Activated T-cell treated with anti-CD3 and anti-CD28 coated beads, Interleukin-2, amount 50 U/mL, for 72 hours (primary cell): ENCODE measurements at places on chromosomes 12 and 14. TPM values are rescaled to one million over a fixed set of nuclear protein-coding genes. Genes with fewer than 3 reads are reported as not detected.

GALNT16 gene
- total RNA-seq, result 0.05 TPM

DNA sequence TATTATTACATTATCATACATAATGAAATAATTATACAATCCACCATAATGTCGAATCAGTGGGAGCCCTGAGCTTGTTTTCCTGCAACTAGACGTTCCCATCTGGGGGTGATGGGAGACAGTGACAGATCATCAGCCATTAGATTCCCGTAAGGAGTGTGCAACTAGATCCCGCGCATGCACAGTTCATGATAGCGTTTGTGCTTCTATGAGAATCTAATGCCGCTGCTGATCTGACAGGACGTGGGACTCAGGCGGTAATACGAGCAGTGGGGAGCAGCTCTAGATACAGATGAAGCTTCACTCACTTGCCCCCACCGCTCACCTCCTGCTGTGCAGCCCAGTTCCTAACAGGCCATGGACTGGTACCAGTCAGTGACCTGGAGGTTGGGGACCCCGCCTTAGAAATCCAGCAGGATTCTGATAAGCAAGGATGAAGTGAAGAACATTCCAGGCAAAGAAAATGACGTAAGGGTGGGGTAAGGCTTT, 204.6 kb downstream of the ETV6 start:
- peaks cover 38% of the 10 kb centered on the region for H3K4me1 ChIP-seq
- H3K36me3 ChIP-seq, result peaks cover 22% of the 10 kb centered on the region
- H3K27ac ChIP-seq, result no peak overlapping the region
- DNase-seq, result no peak
- H3K27me3 ChIP-seq, result no peaks in the 10 kb centered on the region

- no peak for DNase-seq
- no peak overlapping the region for H3K27ac ChIP-seq
- H3K4me3 ChIP-seq, result no peak overlapping the region
- H3K4me1 ChIP-seq, result peaks cover 16% of the 10 kb centered on the region
Measured at GRCh38 chr14:102512793-102513300, 3.3 kb upstream of the ANKRD9 start.

DNA sequence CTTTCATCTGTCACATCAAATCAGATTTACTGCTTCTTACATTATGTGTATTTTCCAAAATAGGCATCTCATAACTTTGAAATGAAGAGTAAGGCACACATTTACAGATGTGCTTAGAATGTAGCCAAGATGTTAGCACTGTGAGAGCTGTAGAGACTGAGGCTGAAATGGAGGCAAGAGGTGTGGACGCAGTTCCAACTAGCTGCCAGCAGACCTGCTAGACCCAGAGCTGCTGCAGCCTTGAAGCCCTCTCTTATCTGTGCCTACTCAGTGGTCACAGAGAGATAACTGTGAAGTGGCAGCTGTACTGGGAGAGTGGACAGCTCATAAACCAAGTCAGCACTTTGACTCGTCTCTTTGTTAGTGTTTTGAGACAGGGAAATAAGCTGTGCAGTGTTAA, 470.9 kb downstream of the CCER1 start:
- no peaks in the 10 kb centered on the region for H3K27me3 ChIP-seq
- H3K4me1 ChIP-seq, result no peaks in the 10 kb centered on the region
- no peak overlapping the region for H3K4me3 ChIP-seq

GRCh38 chr14:85358136-85358785, 171.7 kb upstream of the FLRT2 start:
- H3K27me3 ChIP-seq, result no peaks in the 10 kb centered on the region
- no peak overlapping the region for H3K4me3 ChIP-seq
- peaks cover 3% of the 10 kb centered on the region for H3K36me3 ChIP-seq
- DNase-seq, result no peak
